ENCODE measurements at places on chromosomes 16 and 17.

DNA sequence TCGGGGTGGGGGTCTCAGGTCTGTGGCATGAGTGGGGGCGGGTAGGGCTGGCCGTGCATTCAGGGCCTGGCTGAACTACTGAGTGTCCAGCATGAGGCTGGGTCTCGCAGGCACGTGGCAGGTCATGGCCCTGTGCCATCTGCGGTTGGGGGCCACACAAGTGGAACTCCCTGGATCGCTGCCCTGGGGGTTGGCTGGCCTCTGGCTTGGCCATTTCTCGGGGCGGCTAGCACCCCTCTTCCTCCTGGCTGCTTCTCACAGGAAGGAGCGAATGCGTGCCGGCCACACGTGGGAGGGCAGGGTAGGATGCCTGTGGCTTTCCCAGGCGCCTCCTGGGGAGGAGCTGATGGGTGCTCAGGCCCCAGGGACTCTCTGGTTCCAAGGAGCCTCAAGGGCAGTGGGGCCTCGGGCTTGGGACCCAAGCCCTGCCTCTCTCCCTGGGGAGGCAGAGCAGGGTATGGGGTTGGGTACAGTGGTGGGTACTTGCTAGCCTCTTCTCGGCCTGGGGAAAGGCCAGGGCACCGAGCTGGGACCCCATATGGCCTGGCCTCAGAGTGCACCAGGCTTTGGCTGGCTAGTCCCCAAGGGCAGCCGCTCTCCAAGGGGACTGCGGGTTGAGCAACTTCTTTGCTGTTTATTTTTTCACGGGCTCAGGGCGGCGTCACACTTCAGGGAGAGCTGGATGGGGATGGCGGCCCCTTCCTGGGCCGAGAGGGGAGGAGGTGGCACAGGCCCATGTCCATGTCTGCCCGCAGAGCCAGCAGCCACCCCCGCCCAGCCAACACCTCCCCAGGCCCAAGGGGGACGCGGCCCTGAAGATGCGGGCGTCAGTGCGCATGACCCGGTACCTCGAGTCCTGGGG lies 37.5 kb downstream of the ADCY7 start:
- DNase-seq = no peak

DNA sequence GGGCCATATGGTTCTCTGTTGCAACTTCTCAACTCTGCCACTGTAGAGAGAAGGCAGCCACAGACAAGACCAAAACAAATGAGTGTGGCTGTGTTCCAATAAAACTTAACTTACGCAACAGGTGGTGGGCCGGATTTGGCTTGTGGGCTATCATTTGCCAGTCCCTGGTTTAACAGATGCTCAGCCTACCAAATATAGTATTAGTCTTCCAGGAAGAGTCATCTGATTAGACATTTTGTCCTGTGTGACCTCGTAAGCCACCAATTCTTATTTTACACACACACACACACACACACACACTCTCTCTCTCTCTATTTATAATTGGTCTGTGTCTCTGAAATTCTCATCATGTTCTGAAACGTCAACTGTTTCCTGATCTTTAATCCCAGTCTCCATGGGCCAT lies 245.9 kb downstream of the XYLT1 start:
- no peak for DNase-seq

DNA sequence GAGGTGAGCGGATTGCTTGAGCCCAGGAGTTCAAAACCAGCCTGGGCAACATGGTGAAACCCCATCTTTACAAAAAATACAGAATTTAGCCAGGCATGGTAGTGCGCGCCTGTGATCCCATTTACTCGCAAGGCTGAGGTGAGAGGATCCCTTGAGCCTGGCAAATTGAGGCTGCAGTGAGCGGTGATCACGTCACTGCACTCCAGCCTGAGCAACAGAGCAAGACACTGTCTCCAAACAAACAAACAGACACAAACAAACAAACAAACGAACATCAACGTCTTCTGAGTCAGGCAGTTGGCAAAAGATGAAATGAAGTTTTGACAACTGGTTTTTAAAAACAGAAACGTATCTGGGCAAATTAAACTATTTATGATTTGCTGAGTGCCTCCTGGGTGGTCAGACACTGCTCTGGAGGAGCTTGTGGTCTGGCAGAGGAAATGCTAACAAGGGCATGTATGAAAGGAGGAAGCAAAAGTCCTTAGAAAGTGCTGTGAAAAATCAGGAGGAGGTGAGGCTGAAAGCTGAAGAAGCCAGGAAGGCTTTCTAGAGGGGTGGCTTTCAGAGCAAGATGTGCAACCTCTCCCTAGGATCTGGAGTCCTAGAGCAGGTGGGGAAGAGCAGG lies 10.2 kb upstream of the KRT20 start:
- DNase-seq = no peak

- DNase-seq = no peak
These were observed 151.8 kb downstream of the ABCA8 start for GRCh38 chr17:68803164-68803929.

- DNase-seq = no peak
These were observed 4.0 kb downstream of the SIAH1 start for GRCh38 chr16:48381201-48381600.
